ENCODE measurements at places on chromosomes 2 and 18.

DNA sequence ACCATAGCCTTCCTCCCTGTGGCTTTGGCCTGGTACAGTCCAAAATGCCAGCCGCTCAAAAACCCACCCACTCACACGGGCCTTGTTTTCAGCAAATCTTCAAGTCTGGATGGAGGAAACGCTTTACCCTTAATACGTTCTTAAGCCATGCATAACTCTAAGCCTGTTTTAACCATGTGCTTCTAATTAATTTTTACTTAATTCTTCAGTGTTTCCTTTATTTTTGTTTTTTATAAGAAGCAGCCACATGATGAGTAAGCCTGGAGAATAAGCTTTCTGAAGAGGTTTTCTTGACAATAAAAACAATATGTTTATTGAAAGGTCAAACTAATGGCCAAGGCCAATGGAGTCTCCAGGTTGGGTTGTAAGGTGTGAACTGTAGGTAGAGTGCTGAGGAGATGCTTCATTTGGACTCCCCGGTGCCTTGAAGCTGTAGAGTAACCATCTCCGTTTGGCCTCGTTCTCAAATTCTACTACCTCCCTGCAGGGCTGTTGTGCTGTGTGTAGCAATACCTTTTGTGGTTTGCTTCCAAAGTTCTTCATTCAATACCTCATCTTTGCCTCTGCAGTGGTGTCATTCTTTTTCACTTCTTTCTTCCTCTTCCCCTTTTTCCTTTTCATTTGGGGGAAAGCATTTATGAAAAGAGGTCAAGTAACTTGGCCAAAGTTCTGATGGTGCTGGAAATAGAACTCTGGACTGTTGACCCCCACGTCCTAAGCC, 113.7 kb downstream of the PRKCE start:
- DNase-seq: no peak
- no peak overlapping the region for H3K27ac ChIP-seq
- H3K4me3 ChIP-seq: no peak overlapping the region
- H3K4me1 ChIP-seq: peaks cover 45% of the 10 kb centered on the region
- H3K27me3 ChIP-seq: peaks cover 5% of the 10 kb centered on the region

GRCh38 chr2:80496346-80496745, 191.8 kb upstream of the LRRTM1 start:
- no peaks in the 10 kb centered on the region for H3K4me1 ChIP-seq
- DNase-seq: no peak
- H3K36me3 ChIP-seq: no peaks in the 10 kb centered on the region
- no peak overlapping the region for H3K27ac ChIP-seq

DNA sequence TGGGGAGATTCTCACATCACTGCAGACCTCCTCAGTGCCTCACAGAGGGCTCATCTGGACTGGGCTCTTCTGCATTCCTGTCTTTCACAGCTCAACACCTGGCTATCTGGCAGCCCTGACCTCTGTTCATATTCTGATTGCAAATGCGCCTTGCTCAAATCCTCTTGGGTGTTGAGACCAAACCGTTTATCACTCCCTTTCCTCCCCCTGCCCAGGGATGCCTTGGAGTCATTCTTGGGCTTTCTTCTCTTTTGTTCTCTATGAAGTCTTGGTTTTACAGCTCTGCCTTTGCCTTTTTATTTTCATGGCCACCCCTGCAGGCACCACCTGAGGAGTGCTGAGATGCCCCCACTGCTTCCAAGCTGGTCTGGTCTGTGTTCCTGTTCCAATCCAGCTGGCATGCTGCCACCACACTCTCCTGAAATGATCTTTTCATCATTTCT, 26.3 kb downstream of the TUBB6 start:
- no peak overlapping the region for H3K27ac ChIP-seq
- H3K4me3 ChIP-seq: no peak overlapping the region
- peaks cover 5% of the 10 kb centered on the region for H3K4me1 ChIP-seq
- no peak for DNase-seq
- H3K36me3 ChIP-seq: no peaks in the 10 kb centered on the region

DNA sequence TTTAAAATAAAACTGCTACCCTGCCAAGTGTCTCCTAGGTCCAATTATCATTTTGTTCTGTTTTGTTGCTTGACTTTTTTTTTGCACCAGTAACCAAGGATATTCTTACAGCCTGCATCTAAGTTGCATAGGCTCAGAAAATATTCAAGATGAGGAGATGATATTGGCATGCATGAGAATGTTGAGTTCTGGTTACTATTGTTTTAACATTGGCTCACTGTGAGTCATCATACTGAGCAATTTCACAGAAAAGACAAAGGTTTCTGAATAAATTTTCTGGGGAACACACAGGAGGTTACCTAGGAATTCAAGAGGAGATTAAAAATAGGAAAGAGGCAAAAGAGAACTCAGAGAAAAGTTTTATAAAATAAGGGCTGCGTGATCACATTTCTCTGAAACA, 84.8 kb upstream of the POU3F3 start:
- no peak overlapping the region for H3K4me3 ChIP-seq
- no peak for DNase-seq
- no peaks in the 10 kb centered on the region for H3K4me1 ChIP-seq
- no peaks in the 10 kb centered on the region for H3K36me3 ChIP-seq
- no peaks in the 10 kb centered on the region for H3K27me3 ChIP-seq

GRCh38 chr2:237371856-237372255, 42.1 kb downstream of the COL6A3 start:
- DNase-seq: no peak
- peaks cover 10% of the 10 kb centered on the region for H3K36me3 ChIP-seq
- H3K4me1 ChIP-seq: no peaks in the 10 kb centered on the region
- H3K4me3 ChIP-seq: no peak overlapping the region

DNA sequence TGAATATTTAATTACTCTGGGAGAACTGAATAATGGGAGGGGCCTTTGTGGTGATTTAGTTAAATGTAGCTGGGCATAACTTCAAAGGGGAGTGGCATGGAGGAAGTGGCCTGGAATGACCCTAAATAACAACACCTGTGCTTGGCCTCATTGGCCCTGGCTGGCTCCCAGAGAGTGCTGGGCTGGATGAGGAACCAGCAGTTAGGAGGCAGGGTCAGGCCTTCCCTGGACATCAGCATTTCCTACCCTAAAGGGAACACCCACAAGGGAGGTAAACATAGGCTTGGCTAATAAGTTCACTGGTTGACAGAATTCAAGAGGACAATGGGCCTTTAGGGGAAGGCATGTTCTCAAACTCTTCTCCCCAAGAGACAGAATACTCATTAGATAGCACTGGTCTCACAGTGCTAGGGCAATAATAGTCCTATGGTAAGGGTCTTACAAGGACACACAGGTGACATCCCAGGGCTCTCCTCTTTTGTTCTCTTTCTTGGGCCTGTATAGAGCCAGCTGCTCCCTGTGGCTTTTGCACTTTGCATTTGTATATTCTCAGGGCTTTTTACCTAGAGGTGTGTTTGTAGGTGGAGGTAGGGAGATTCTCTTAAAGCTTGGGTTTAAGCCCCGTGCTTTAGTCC, 106.8 kb downstream of the ZNF519 start:
- no peaks in the 10 kb centered on the region for H3K4me1 ChIP-seq
- H3K27ac ChIP-seq: no peak overlapping the region
- H3K36me3 ChIP-seq: no peaks in the 10 kb centered on the region
- DNase-seq: no peak
- H3K4me3 ChIP-seq: no peak overlapping the region

DNA sequence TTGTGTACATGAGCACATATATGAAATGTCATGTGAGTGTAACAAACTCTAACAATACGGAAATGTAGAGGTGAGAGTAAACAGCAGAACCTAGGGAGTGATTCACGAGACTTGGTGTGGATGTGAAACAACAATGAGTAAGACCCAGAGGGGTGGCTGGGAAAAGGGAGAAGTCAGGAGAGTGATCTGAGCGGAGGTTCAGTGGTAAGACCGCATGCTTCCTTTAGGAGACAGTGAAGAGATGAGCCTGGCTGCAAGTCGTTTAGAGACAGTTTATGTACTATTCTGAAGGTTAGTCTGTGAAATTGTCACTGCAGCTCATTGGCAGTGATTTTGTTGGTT, 150.6 kb downstream of the PRPF40A start:
- H3K4me3 ChIP-seq: no peak overlapping the region
- no peak for DNase-seq
- H3K4me1 ChIP-seq: peaks cover 18% of the 10 kb centered on the region
- H3K27me3 ChIP-seq: peaks cover 3% of the 10 kb centered on the region

DNA sequence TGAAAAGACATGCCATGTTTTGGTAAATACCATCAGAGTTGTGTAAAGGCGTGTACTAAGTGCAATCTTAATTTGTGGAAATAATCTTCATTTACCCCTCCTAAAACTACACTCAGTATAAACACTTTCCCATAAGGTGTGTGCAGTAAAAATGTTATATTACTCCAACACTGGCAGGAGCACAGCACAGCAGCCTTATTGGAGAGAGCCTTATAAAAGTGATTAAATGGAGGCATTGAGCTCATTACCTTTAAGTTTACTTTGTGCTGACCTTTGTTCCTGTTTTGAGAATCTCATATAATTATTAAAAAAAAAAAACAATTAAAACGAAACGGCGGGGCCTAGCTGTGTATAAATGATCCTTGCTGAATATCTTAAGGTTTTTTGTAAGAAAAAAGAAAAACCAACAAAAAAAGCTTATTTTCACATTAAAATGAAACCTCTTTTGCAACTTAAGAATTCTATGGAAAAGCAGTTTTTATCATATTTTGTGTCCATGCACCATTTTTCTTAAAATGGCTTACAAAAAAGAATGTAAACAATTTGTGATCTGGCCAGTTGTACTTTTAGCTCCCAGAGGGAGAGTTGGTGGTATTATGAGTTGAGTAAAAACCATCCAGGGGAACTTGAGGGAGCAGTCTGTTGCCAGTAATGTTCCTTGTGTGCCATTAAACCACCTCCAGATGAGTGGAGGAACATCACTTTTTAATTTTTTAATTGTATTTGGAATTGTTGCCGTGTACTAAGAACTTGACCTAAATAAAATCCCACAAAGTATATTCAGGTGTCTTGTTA, 103.4 kb downstream of the ABI2 start:
- peaks cover 5% of the 10 kb centered on the region for H3K4me1 ChIP-seq
- H3K27ac ChIP-seq: no peak overlapping the region
- no peaks in the 10 kb centered on the region for H3K36me3 ChIP-seq
- H3K4me3 ChIP-seq: no peak overlapping the region
- DNase-seq: no peak

- H3K27ac ChIP-seq: no peak overlapping the region
- no peaks in the 10 kb centered on the region for H3K36me3 ChIP-seq
- no peak overlapping the region for H3K4me3 ChIP-seq
- peaks cover 8% of the 10 kb centered on the region for H3K4me1 ChIP-seq
These were observed 244.8 kb downstream of the MYCN start for GRCh38 chr2:16184945-16185660.

DNA sequence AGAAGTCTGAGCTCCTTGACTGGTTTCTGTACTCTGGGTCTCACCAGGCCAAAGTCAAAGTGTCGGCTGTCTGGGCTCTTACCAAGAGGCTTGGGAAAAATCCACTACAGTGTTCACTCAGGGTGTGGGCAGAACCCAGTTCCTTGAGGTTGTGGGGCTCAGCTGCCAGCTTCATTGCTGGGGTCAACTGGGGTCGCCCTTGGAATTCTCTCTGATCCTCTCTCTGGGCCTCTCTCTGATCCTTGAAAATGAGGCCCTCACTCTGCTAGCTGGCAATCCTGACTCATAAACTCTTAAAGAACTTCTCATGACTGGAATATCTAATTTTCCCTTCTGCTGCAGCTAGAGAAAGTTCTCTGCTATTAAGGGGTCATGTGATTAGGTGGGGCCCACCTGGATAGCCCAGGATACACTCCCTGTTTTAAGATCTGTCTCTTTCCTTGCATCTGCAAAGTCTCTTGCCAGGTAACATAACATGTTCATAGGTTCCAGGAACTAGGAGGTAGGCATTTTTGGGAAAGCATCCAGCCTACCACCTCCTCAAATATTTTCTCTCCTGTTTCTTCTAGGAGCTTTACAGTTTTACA, 66.3 kb downstream of the SP110 start:
- no peaks in the 10 kb centered on the region for H3K4me1 ChIP-seq
- peaks cover 7% of the 10 kb centered on the region for H3K36me3 ChIP-seq

DNA sequence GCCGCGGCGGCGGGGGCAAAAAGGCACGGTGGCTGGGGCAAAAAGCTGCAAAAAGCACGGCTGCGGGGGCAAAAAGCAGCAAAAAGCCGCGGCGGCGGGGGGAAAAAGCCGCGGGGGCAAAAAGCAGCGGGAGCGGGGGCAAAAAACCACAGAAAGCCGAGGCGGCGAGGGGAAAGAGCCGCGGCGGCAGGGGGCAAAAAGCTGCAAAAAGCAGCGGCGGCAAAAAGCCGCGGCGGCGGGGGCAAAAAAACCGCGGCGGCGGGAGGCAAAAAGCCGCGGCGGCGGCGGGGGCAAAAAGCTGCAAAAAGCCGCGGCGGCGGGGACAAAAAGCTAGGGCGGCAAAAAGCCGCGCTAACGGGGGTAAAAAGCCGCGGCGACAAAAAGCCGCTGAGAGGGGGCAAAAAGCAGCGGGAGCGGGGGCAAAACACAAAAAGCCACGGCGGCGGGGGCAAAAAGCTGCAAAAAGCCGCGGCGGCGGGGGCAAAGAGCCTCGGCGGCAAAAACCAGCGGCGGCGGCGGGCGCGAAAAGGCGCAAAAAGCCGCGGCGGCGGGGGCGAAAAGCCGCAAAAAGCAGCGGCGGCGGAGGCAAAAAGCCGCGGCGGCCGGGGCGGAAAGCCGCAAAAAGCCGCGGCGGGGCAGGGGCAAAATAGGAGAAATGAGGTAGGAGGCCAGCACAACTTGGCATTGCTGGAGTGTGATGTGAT, 123.4 kb downstream of the ANKRD30BL start:
- H3K27me3 ChIP-seq: peaks cover 6% of the 10 kb centered on the region
- H3K4me1 ChIP-seq: peaks cover 6% of the 10 kb centered on the region
- DNase-seq: peak; percentile 19
- H3K27ac ChIP-seq: no peak overlapping the region

DNA sequence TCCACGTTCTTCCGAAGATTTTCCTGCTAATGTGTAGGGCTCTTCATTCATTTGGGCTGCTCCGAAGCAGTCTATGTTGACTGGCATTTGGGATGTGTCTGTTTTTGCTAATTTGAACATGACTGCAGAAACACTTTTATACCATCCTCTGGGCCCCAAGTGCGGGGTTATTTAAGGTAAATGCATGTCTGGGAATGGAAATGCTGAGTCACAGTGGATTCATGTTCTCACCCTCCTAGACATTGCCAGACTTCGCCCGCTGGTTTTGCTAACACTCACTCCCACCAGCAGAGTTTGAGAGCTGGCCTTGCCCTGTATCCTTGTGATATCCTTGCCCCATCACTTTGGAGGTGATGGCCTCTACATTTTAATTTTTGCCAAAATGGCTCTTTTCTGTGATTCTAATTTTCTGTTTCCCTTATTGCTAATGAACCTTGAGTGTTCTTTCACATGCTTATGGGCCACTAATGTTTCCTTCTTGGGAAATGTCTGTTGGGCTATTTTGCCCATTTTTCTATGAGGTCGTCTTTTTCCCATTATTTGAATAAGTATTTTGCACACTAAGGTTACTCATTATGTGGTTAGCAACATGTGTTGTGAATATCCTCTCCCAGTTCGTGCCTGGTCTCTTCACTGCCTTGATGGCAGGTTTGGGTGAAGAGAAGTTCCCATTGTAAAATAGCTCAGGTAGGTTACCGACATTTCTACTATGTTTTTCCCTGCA, 204.1 kb downstream of the GLI2 start:
- H3K27ac ChIP-seq: no peak overlapping the region
- no peak overlapping the region for H3K4me3 ChIP-seq
- peaks cover 4% of the 10 kb centered on the region for H3K27me3 ChIP-seq
